Stimulated activated CD4-positive, alpha-beta T cell treated with anti-CD3 and anti-CD28 coated beads, Interleukin-15, amount 100 ng/mL, for 48 hours (primary cell): ENCODE measurements at places on chromosomes 2 and 18.
A peak's percentile ranks its signal among the peaks of the same experiment; 100 is the strongest.

GRCh38 chr2:43083710-43084698, 142.4 kb downstream of the ZFP36L2 start:
- DNase-seq: no peak

DNA sequence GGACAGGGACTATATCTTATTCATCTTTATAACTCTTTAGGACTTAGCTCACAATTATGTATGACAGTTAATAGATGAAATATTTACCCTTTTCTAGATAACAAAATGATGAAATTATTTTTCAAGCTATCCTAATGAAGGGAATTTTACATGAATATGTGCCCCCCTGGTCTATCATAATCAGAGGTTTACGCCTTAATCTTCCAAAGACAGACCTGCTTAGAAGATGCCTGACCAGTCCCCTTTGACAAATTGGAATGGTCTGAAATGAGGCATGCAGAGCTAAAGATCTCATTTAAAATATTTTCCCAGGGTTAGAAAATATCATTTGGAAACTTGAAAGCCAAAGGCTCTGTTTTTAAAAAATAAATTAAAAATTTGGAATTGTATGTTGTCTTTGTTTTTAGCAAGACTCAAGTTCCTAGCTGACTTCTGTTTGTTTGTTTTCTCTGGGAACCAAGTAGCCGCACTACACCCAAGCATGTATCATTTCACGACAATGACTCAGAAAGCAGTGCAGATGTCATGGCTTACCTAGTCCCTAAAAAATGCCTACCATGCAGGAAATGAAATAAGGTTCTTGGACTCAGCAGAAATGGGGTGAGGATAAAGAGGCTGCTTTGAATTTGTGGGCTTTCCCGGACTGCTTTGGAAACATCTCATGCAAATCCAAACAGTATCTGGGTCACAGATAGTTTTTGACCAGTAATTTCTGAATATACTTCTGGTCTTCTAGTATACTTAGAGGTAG, 162.1 kb downstream of the ZEB2 start:
- DNase-seq: no peak

GRCh38 chr2:171237751-171238505, 77.2 kb upstream of the TLK1 start:
- no peak for DNase-seq

- DNase-seq: no peak
Measured at GRCh38 chr2:129802290-129802689, 177.2 kb upstream of the RAB6C start.

DNA sequence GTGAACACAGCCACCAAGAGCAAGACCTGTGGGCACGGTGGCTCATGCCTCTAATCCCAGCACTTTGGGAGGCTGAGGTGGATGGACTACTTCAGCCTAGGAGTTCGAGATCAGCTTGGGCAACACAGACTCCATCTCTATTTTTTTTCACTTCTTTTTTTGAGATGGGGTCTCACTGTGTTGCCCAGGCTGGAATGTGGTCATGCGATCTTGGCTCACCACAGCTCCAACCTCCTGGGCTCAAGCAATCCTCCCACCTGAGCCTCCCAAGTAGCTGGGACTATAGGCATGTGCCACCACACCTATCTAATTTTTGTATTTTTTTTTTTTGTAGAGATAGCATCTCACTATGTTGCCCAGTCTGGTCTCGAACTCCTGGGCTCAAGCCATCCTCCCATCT, 54.4 kb upstream of the SPRED2 start:
- no peak for DNase-seq

DNA sequence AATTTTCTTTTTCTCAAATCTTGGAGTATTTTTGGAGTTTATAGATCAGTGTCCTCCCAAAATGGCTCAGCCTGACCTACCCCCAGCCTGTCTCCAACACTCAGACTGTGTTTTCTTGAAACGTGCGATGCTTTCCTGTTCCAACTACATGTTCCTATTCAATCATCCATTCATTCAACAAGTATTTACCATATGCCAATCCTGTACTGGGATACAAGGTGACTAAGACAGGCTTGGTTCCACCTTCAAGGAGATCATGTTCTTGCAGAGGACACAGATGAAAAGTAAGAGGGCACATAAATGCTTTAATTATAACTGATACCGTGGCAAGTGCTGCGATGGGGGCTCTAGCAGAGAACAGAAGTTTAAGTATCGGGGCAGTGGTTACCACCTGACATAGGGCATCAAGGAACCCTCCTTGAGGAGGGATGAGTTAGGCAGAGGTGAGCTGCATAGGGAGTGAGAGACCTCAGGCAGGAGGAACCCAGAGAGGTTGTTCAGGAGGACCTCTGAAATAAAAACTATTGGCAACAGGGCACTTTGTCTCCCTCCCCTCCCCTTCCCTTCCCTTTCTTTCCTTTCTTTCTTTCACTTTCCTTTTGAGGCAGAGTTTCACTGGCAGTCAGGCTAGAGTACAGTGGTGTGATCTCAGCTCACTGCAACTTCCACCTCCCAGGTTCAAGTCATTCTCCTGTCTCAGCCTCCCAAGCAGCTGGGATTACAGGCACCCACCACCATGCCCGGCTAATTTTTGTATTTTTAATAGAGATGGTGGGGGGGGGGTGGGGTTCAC, 469.0 kb downstream of the EPHA4 start:
- no peak for DNase-seq

DNA sequence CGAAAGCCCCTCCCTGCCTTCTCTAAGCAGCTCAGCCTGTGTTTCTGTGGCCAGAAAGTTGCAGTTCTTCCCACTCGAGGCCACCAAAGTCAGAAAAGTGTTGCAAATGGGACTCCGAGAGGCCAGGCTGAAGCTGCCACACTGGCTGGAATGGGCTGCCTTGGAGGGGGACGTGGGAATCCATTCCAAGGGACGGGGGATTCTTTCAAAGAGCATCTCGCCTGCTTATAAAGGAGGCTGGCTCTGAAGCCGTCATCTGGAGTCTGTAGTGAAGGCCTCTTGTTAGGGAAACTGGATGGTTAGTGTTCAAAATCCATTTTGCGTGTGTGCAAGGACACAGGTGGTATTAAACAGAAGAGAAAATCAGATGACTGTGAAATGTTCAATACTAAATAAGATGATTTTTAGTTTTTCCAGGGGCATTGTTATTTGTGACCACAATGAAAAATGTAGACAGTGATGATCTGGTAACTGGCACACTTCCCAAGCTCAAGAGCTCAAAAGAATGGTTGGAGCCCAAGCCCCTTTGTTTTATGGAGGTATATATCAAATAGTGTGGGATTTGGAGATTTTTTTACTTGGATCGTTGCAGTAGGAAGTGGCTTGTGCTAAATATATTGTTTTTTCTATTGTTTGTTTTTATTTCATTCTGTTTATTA, 782 bp downstream of the FAM228B start:
- DNase-seq: no peak

DNA sequence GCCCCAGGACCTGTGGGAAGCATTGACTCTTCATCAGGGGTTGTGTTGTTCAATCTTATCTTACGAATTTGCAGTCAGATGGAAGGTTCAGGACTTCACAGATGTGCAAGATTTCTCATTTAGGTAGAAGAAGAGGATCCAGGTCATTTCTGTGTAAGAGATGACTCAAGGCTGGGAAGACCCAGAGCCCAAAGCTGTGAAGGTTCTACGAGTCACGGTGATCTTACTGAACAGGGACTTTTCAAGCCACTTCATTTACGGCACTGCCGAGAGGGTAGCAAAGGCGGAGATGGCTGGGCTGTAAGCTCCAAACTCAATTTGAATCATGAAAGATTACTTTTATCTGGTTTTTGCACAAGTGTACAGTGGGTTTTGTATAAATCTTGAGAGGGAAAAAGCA, 228.0 kb upstream of the MEX3C start:
- DNase-seq: peak; percentile 6

DNA sequence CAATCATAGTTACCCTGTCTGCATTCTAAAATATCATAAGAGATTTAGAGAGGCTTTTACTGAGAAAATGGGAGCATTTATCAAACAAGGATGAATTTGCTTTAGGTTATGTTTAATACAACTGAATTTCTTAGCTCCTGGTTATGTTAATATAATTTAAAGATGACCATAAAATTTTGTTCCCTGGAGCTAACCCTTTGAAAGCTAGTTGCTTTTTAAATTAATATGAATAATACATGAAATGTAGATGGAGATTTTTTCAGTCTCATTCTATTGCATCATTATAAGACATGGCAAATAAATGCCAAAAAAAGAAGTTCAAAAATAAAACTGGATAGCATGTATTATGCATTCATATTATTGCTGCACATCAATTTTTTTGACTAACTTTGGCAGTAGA, 344.1 kb upstream of the NXPH2 start:
- no peak for DNase-seq

DNA sequence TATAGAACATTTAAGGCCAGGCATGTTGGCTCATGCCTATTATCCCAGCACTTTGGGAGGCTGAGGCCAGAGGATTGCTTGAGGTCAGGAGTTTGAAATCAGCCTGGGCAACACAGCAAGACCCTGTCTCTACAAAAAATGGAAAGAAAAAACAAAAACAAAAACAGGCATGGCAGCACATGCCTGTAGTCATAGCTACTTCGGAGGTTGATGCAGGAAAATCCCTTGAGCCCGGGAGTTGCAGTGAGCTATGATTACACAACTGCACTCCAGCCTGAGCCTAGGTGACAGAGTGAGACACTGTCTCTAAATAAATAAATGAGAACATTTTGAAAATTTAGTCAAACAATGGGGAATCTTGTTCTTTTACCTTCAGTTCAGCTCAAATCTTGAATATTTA, 12.1 kb upstream of the YES1 start:
- DNase-seq: no peak

GRCh38 chr18:23397907-23398306, 55.2 kb upstream of the RIOK3 start:
- DNase-seq: no peak

DNA sequence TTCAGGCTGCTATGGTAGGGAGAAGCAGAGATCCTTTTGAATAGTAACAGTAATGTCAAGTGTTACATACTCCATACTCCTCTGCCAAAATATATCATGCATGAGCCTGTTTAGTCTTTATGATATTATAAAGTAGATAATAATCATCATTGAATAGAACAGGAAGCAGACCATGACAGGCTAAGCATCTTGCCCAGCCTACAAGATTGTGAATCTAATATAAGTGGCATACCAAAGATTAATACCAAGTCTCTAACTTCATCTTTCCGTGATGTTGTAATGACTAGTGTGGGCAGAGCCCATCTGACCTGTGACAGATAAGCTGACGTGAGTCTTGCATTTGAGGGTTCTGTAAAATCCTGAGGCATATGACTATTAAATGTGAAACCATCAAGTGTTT, 13.1 kb downstream of the NDUFB3 start:
- DNase-seq: no peak
